ENCODE measurements at places on chromosomes 6 and 20.

DNA sequence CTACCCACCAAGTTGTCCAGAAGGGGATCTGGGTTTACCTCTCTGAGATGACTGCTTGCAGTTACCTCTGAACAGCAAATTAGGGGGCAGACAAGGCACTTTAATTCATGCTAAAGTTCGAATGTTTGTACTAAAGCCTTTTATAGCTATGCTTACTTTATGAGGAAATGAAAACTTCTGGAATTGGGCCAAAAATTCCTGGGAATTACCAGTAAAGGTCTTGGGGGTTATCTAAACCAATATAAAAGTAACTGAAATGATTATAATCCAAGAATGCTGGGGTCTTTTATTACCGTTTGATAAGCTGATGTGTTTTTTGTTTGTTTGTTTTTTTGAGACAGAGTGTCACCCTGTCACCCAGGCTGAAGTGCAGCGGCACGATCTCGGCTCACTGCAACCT is 7.9 kb upstream of the LZTS3 start:
- DNase-seq = no peak

DNA sequence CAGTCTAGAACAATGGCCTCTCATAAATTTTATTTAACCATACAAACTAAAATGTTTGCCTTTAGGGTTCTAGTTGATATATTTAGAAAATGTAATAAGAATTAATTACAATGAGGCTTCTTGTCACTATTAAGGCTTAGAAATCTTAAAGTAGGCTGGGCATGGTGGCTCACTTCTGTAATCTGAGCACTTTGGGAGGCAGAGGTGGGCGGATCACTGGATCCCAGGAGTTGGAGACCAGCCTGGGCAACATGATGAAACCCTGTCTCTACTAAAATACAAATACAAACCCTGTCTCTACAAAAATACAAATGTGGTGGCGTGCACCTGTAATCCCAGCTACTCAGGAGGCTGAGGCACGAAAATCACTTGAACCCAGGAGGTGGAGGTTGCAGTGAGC is 99.0 kb upstream of the ADGRF1 start:
- no peak for DNase-seq

DNA sequence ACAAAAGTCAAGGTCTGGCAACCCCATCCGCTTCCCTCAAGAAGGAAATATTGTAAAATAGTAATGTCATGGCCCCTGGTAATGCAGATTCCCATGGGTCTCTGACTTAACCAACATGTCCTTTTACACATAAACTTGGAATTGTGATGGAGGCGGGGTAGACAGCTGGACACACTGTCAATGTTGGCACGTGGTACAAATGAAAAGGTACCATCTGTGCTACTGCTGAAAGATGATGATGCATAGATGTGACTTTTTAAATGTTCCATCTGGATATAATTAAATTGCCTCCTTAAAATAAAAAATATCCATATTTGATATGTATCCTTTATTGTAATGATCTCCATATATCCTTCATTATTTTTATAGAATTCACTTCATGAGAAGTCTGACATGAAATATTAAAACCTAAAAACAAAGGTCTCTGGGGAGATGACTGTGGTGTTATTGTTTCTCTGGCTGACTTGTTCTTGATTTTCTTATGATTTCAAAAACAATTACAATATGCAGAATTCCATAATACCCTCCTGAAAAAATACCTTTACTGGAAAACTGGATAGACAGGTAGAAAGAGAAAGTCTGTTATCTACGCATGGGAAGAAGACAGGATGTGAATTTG is 104.5 kb downstream of the MKKS start:
- no peak for DNase-seq

- no peak for DNase-seq
Observed at GRCh38 chr6:17902974-17903373, 84.5 kb downstream of the KIF13A start.

DNA sequence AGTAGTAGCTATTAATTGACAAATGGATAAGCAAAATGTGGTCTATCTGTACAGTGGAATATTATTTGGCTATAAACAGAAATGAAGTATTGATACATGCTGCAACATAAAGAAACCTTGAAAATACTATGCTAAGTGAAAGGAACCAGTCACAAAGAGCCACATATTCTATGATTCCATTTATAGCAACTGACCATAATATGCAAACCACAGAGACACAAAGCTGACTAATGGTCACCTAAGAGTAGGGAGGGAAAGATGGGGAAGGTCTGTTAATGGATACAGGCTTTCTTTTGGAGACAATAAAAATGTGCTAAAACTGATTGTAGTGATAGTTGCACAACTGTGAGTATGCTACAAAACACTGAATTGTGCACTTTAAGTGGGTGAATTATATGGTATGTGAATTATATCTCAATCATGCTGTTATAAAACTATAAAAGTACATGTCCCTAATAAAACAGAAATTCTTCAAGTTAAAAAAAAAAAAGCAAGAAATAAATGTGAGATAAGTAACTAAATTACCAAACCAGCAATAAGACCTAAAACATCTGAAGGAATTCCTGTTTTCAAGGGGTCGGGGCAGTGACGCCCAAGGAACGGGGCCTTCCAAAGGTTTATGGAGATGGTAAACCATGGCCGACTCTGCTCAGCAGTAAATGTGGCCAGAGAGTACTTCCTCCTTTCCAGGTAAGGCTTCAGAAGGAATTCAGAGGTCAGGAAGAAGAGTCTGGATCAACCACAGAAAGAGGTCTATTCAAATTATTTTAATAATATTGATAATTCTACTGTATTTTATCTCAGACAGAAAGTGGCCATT is 75.4 kb downstream of the ARHGAP18 start:
- DNase-seq = no peak

GRCh38 chr6:32355018-32355417 is 16.7 kb downstream of the TSBP1 start:
- no peak for DNase-seq

DNA sequence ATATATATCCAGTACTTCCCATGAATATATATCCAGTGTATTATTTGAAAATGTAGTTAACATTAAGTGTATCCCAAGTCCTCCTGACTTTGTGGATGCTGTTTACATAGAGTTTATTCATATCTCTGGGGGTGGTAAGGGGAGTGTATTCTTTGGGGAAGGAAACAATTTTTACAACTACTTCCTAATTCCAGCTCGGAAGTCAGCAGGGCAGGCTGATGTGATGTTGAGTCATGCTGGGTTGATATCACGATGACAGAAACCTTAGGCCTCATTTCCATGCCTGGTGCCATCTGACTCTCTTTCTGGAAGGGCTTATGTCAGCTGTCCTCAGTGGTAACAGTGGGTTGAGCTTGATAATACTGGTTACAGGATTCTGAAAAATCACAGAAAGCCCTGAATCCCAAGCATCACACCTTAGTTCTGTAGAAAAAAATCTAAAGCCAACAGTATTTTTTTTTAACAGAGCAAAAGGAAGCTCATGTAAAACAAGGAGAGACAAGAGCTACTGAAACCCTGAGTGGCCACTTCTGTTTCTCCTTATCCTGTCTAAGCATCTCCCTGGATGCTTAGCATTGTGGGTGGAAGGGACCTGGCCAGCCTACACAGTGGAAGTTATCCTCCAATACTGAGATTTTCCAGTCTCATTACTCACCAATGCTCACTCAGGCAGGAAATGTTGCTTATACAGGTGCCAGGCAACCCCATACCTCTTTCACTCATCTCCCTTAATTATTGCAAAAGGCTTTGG is 75.2 kb upstream of the IYD start:
- DNase-seq = no peak

GRCh38 chr6:45637611-45638257 is 260.0 kb upstream of the SUPT3H start:
- DNase-seq = no peak

- no peak for DNase-seq
Observed at GRCh38 chr20:9160331-9160730, 91.4 kb downstream of the PLCB4 start.

DNA sequence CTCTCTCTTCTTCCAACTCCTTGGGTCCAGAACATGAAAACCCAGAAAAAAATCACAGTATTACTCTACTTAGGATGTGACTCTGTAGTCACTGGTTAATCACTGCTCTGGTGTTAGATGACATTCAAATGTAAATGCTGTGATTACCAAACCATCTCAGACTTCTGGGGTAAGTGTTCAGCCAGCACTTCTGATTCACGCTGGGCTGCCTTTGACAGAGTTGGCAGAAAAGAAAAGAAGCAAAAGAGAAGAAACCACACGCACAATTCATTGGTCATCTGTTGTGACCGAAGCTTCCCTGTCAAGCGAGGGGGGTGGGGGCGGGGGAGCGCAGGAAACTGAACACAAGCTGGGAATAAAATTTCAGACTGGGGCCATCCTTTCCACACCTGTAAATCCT is 82.7 kb downstream of the PSMG4 start:
- no peak for DNase-seq

DNA sequence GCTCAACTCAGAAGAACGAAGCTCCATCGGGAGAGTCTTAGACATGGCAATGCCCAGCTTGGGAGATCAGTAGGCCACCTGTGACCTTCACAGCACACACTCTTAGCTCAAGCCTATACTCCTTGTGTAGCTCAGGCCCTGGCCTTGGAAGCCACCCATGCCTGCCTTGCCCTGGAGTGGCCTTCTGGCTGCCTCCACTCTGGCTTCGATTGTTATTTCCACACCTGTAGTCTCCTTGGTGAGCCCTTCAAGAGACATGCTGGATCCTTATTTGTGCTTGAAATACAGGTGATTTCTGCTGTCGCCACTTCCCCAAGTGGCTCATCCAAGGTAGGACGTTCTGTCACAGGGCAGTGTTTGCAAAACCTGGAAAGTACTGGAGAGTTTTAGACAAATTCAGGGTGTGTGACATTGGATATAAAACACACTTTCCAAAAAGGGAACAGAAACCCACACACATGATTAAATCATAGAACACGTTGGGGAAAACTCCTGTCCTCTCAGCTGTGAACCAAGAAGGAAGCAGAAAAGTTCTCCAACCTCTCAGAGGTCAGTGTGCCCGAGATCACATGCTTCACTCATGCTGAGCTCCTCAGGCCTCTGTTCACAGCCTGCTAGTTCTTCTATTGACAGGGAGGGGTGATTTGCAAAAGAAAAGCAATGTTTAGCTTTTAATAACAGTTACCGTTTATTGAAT is 391.8 kb downstream of the CDC5L start:
- no peak for DNase-seq

DNA sequence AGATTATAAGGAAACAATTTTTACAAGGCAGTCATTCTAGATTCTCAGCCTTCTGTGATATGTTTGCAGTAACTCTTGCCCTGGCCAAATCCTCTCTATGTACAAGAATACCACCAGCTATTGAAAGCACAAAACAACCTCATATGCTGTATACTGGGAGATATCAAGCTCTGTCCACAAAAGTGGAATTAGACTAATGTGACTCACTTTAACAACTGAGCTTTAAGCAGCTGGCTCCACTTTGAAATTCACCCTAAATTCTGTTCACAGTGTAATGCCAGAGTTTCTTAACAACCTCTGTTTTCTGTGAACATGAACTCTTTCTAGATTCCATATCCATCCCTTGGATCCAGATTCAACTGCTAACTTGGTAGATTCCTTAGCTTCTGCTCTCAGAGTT is 47.6 kb downstream of the CHD6 start:
- no peak for DNase-seq

GRCh38 chr6:131042664-131043063 is 20.4 kb downstream of the EPB41L2 start:
- DNase-seq = no peak

DNA sequence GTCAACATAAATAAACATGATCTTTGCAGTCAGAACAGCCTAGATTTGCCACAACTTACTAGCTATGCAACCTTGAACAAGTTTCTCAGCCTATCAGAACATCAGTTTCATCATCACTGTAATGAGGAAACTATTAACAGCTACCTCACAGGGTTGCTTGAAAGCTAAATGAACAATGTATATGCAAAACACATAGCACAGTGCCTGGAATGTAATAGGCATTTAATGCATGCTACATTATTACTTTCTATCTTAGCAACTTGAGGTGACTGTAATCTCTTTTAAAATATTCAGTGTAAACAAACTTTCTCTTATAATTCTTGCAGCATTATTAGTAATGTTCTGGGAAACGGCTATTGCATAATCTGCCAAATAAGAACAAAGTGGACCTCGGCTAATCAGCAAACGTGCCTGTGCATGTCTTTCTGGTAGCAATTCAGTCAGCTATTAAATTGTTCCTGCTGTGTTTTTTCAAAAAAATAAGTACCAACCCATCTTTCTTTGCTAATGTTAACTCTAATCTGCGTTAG is 61.5 kb downstream of the SYNE1 start:
- DNase-seq = no peak

- no peak for DNase-seq
Observed at GRCh38 chr6:16338577-16339264, 100.3 kb downstream of the GMPR start.

GRCh38 chr20:63457737-63458136 is 14.7 kb downstream of the KCNQ2 start:
- DNase-seq = no peak

DNA sequence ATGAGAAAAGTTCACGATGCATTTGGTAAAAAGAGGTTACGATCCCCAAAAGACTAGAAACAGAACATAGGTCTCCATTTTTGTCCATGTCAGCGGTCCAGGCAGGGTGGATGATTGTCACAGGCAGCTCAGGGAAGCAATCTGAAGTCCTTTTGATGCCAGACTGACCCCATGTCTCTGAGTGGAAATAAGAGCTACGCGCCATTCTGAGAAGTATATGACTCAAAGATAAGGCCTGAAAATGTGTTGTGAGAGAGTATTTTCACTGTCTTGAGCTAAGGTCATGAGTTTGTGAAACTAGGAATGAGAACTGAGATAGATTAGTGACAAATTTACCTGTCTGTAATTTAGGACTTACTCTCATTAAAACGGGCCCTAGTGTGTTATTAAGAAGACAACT is 69.5 kb downstream of the LYRM4 start:
- DNase-seq = no peak

- no peak for DNase-seq
Observed at GRCh38 chr20:53897884-53898555, 172.4 kb downstream of the BCAS1 start.

- DNase-seq = no peak
Observed at GRCh38 chr6:127402890-127403617, 56.1 kb downstream of the KIAA0408 start.

- DNase-seq = no peak
Observed at GRCh38 chr6:17940151-17940792, 47.2 kb downstream of the KIF13A start.

DNA sequence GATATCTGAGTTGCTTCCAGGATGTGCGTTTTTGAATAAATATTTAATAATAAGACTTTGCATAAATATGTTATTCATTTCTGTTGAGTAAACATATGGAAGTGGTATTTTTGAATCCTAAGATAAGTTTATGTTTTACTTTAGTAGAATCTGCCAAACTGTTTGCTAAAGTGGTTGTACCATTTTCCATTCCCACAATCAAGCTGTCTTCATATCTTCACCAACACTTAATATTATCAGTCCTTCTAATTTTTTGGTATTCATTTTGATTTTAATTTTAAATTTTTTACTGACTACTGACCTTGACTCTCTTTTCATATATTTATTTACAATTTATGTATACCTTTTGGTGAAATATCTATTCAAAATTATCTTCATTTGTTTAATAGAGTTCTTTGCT is 293.9 kb upstream of the PTCHD4 start:
- DNase-seq = no peak

Measured in immature natural killer cell (primary cell).